Small intestine (tissue), 16 donors: ENCODE measurements at places on chromosomes 5 and 9.

- no peak for DNase-seq
These were observed 41.8 kb downstream of the LMNB1 start for GRCh38 chr5:126818736-126819135.

GRCh38 chr5:1785062-1785461 is 14.6 kb downstream of the MRPL36 start:
- no peak for DNase-seq

GRCh38 chr9:121773954-121774714 is 122.7 kb downstream of the DAB2IP start:
- no peak for DNase-seq

- DNase-seq: no peak
These were observed 83.3 kb downstream of the EGFLAM start for GRCh38 chr5:38341641-38342040.

- no peak for DNase-seq
These were observed 1.6 kb downstream of the FABP6 start for GRCh38 chr5:160230686-160231527.

DNA sequence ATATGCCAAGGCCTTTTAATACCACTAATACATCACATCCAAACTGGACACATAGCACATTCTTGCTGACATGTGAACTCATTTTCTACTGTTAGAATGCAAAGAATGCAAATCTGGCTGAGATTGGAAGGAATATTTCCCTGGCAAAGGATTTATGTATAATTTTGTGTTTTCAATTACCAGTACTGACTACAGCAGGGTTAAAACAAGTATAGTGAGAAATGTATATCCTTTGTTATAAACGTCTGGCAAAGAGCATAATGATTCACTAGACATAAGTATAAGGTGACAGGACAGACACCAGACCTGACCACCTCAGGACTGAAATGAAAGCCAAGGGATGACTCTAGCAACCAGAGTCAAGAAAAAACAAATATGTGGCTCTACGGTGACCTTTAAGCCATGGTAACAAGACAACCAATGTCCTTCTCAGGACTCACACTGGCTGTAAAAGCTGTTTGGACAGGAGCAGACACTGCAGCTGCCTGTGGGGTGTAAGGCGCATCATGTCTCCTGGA is 95.0 kb downstream of the MRPS27 start:
- no peak for DNase-seq

DNA sequence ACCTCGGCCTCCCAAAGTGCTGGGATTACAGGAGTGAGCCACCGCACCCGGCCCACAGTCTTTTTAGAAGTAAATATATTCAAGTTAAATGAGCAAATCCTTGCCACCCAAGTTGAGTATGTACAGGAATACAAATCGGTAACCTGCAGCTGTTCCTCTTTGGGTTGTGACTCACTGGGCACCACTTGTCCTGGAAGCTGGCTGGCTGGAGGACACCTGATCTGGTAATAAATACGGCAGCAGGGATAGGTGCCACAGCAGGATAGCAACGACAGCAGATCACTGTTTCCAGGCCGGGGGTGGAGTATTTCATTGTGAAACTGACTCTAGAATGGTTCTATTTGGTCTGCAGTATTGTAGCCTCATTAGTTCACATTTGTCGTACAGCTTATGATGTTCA is 35.7 kb upstream of the SLC36A2 start:
- DNase-seq: no peak

GRCh38 chr5:20528471-20528870 is 540.5 kb upstream of the CDH18 start:
- DNase-seq: no peak

- DNase-seq: peak; percentile 40
These were observed 65.4 kb upstream of the KLF9 start for GRCh38 chr9:70479880-70480291.

DNA sequence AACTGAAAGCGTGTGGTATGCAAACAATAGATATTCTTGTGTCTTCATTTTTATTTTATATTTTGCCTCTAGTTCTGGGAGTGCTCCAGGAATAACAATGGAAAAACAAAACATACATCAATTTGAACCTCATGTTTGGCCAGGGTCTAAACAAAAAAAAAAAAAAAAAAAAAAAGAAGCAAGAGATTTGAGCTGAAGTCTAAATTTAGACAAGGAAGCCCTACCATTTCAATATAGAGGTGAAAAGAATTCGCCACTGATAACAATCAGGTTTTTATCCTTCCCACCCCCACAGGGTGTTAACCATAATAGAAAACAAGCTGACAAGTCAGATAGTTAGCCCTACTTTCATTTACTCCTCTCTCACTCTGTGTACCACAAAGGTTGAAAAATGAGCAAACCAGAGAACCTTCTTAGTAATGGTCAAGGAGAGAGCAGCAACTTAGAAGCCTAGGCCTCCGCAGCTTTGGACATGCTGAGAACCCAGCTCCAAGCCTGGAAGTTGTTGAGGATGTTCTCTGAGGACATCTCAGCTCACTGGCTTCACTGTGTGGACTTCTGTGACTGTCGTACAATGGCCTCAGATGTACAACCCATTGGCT is 118.2 kb upstream of the HMHB1 start:
- DNase-seq: no peak

GRCh38 chr5:157080286-157080685 is 21.4 kb upstream of the HAVCR1 start:
- no peak for DNase-seq

DNA sequence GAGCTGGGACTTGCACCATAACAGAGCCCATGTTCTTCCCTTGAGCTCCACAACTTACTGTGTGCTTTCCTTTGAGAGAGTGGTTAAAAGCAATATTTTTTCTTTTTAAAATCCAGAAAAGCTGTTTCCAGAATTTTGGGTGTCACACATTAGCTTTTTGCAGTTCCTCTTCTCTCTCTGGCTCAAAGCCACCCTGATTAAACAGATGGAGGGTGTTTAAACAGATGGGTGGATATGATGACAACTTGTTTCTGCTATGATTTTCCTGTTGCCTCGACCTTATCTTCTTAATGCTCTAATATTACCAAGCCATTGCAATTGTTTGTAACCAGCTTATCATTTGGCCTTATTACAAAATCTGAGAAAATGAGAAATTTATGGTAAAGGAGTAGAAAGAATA is 22.9 kb upstream of the CFAP95 start:
- no peak for DNase-seq

- no peak for DNase-seq
These were observed 22.6 kb downstream of the SGTB start for GRCh38 chr5:65699338-65699737.

DNA sequence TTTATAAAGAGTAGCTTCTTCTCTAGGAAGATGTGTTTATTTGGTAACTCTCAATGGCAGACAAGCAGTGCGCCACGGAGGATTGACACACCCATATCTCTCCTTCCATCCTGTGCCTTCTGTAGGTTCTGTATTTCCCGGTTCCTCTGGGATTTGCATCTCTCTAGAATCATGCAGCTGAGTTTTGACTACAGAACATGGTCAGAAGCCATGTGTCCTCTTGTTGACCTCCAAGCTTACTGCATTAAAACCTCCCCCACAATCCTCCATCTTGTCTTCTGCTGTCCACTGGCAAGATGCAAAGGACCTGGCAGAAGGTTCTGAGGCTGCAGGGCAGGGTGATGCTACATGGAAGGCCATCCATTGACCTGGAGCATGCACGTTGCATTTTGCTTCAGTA is 482.0 kb downstream of the DMRT2 start:
- DNase-seq: no peak

DNA sequence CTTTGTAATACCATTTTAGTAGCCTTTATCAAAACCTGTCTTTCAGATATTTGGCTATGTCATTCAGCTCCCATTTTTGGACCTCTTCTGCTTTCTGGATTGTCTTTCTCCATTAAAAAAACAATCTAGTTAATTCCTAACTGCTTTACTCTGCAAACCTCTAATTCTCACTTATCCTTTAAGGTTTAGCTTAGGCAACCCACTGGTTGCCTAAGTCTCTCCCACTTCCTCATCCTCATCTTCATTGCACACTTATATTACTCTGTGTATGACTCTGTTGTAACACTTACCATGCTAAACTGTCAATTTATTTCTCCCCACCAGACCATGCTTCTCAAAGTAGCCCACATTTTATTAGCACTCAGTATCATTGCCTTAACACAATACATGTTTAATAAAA is 205.0 kb upstream of the DMRTA1 start:
- no peak for DNase-seq

GRCh38 chr5:39547553-39548154 is 122.9 kb upstream of the DAB2 start:
- DNase-seq: peak; percentile 60

DNA sequence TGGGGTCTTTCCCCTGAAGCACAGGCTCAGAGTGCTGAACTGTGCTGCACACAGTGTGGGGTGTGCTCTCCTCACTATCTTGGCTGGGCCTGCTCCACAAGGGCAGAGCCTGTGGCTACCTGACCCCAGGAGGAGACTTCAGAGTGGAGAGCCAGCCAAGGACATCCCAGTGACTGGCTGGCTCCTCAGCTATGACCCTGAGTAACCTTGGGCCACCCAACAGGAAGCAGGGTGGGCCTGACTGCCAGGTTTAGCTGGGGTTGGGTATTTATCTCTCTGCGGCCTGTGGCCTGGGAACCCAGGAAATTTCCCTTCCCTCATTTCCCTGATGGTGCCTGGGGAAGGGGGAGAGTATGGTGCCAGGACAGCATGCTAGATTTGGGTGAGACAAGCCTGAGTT is 2.1 kb upstream of the EEIG1 start:
- no peak for DNase-seq

- no peak for DNase-seq
These were observed 78.1 kb upstream of the UNC5A start for GRCh38 chr5:176732306-176732705.

DNA sequence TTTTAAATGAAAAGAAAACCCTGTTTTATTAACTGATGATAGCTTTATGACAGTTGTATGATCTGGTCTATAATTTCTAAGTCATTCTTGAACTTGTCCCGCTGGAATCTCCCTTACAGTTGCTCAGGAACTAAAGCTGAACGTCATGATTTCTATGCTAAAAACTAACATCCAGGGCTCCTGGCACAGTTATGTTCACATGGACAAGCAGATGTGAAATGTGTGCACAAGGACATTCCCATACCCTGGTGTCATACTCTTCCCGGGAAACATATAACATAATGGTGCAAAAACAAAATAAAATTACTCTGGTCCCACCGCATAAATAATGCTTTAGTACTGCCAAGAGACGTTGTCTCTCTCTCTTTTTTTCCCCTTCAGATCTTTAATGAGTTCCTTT is 134.9 kb downstream of the PRDM6 start:
- DNase-seq: no peak
